Tibial nerve (tissue), 4 donors: ENCODE measurements at places on chromosomes 1 and 21. TPM values are rescaled to one million over a fixed set of nuclear protein-coding genes. Genes with fewer than 3 reads are reported as not detected.

DNA sequence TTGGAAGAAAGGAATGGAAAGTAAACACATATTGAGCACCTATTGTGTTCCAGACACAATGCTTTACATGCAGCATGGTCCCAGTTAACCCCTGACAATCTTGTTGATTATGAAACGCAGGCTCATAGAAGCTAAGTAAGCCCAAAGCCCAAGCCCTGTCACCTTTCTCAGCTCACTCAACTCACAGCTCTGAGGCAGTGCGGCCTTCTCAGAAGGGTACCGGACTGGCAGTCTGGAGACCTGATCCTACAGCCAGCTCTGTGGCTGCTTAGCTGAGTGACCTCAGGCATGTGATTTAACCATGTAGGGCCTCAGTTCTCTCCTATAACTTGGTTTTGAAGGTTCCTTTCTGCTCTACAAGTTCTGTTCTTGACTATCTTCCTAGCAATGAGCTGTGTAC lies 464 bp upstream of the RNASEL start:
- DNase-seq: no peak

GRCh38 chr1:2594001-2594640 lies 7.5 kb downstream of the PRXL2B start:
- no peak for DNase-seq

HSF2BP gene
- total RNA-seq: 2.1 TPM

- no peak for DNase-seq
These were observed 10.0 kb upstream of the LRRC3 start for GRCh38 chr21:44445145-44445812.

MAGOH gene
- 11.6 TPM for total RNA-seq

- DNase-seq: no peak
These were observed 48.3 kb upstream of the C1orf174 start for GRCh38 chr1:3948344-3948743.

CEP104 gene
- 43.7 TPM for total RNA-seq
